Activated CD4-positive, alpha-beta T cell treated with anti-CD3 and anti-CD28 coated beads, Interleukin-2, amount 50 U/mL, for 16 hours (primary cell): ENCODE measurements at places on chromosomes 1 and 21.

DNA sequence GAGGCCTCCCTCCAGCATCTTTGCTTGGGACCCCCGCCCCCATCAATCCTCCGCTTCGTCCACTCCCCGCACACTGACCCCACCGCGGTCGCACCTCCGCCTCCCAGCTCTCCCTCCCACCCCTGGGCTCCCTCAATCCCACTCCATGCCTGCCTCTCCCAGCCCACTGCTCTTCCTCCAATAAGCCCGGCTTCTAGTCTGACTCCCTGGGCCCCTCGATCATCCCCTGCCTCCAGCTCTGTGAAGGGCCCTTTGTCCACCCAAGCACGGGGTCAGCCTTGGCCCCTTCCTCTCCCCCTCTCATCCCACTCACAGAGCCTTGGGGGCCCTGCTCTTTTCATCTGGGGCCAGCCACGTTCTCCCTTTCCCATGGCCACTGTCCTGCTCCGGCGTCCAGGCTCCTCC lies 1.5 kb upstream of the TMEM200B start:
- DNase-seq = no peak

GRCh38 chr21:41481191-41481590 lies 26.8 kb downstream of the TMPRSS2 start:
- DNase-seq = no peak

GRCh38 chr1:204198348-204199340 lies 2.4 kb upstream of the KISS1 start:
- DNase-seq = no peak

GRCh38 chr1:231616667-231617066 lies 9.9 kb upstream of the DISC1 start:
- no peak for DNase-seq

DNA sequence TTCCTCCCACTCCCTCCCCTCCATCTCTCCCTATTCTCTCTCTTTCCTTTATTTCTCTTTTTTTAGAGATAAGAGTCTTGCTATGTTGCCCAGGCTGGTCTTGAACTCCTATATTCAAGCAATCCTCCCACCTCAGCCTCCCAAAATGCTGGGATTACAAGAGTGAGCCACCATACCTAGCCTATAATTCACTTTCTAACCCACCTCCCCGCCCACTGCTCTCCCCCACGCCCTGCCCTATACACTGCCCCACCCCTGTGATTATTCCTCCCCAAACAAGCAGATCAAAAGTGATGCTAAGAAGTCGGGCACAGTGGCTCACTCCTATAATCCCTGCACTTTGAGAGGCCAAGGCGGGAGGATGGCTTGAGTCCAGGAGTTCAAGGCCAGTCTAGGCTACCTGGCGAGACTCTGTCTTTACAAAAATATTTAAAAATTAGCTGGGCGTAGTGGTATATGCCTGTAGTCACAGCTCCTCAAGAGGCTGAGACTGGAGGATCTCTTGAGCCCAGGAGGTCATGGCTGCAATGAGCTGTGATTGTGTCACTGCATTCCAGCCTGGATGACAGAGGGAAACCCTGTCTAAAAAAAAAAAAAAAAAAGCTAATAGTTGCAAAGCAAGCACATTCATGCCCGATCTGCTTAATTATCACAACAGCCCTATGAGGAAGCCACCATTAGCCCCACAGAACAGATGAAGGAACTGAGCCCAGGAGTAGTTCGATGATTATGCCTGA lies 12.8 kb upstream of the E2F2 start:
- DNase-seq = no peak

DNA sequence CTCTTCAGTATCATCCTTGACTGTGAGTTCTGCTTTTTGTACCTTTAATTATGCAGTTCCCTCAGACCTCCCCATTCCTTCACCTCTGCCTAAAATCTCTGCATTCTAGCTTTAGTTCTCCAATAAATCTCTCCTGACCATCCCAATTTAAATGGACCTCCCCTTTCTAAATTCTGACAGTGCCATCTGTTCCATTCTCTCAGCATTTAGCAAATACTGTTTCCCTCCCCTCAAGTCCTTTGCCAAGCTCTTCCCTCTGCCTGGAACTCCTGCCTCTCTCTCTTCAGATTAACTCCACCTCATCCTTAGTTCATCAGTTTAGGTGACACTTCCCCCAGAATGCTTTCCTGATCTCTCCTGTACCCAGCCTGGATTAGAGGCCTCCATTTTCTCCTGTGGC lies 54.0 kb upstream of the JUN start:
- DNase-seq = no peak

DNA sequence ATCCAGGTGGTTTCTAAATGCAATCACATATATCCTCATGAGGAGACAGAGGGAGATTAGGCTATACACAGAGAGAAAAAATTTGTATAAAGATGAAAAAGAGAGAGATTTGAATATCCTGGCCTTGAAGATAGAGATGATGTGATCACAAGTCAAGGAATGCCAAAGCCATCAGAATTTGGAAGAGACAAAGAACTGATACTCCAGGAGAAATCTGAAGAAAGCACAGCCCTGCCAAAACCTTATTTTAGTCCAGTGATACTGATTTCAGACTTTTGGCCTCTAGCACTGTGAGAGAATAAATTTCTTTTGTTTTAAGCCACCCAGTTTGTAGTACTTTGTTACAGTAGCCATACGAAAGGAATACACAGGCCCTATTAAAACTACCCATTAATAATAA lies 33.4 kb downstream of the DOCK7 start:
- no peak for DNase-seq

DNA sequence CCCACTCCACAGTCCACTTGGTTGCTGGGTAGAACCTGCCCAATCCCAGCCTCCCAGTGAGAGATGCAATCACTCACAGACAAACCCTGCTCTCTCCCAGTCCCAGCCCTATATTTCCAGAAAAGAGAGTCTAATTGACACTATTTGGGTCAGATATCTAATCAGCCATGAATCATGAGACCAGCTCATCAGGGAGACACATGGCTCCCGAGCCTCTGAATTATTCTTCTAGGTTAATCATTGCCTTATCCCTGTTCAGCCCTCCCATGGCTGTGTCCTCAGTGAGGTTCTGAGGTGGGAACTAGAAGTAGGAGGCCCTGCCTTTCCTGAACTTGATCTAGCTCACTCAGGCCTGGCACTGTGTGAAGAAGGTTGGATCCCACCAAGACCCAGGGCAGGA lies 49.9 kb upstream of the ZC3H12A start:
- no peak for DNase-seq

- DNase-seq = no peak
Measured at GRCh38 chr1:107228704-107229371, 88.0 kb downstream of the NTNG1 start.

DNA sequence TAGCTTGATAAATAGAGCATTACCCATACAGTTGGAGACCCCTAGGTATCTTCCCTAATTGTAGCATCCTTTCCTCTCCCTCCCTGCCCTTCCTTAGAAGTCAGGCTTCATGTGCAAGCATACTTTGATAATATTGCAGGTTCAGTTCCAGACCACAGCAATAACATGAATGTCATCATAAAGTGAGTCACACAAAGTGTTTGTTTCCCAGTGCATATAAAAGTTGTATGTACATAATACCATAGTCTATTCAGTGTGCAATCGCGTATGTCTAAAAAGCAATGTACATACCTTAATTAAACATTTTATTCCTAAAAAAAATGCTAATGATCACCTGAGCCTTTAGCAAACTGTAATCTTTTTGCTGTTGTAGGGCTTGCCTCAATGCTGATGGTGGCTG lies 33.4 kb upstream of the KAZN start:
- no peak for DNase-seq

- DNase-seq = no peak
Measured at GRCh38 chr1:40361201-40361600, 12.3 kb upstream of the SMAP2 start.

- DNase-seq = no peak
Measured at GRCh38 chr1:76418531-76418930, 344.0 kb downstream of the ST6GALNAC3 start.

DNA sequence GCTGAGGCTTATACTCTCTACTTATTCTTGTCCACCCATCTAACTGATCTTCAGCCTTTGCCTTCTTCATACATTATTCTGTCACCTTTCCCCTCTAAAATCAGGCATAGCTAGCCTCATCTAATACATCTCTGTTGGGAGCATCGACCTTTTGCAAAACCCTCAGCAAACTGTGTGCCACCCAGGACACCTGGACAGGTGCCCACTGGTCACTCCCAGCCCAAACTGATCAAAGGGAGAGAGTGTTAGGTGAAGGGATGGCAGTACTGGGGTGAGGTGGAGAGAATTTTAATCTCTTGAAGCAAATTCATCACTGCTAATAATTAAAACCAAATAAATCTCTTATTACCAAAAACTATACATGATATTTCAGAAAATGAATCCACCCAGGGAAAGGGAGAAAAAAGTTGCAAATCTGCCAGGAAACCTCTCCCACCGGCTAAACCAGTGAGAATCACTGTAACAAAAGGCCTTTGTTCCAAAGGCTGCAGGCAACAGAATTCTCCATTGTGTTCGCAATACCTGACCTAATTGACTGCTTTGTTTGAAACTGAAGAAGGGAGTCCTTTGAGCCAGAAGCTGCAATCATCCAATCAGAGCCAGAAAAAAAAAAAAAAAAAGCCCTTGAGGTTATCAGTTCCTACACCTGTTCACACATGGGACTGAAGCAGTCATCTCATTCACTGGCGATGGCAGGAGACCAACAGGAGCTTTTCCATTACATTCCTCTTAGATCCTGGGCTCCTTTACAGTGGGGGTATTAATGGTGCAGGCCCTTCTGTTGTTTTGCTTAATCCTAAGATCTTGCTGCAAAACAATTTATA lies 172.6 kb downstream of the APP start:
- no peak for DNase-seq

DNA sequence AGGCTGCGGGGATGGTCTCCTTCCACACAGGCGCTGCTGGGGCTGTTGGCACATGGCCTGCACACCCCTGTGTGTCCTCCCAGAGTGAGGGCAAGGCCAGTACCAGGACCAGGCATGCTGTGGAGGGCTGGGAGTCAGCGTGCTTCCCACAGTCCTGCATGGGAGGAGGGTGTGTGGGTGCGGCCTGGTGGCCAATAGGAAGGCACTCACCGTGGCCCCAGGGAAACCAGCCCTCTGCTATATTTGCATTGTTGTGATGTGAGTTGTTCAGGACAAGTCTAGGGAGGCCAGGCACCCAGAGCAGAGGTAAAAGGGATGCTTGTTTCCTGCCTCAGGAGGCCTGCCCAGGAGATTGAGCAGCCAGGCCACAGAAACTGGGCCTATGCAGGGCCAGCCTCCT lies 59.5 kb downstream of the S100B start:
- DNase-seq = no peak

DNA sequence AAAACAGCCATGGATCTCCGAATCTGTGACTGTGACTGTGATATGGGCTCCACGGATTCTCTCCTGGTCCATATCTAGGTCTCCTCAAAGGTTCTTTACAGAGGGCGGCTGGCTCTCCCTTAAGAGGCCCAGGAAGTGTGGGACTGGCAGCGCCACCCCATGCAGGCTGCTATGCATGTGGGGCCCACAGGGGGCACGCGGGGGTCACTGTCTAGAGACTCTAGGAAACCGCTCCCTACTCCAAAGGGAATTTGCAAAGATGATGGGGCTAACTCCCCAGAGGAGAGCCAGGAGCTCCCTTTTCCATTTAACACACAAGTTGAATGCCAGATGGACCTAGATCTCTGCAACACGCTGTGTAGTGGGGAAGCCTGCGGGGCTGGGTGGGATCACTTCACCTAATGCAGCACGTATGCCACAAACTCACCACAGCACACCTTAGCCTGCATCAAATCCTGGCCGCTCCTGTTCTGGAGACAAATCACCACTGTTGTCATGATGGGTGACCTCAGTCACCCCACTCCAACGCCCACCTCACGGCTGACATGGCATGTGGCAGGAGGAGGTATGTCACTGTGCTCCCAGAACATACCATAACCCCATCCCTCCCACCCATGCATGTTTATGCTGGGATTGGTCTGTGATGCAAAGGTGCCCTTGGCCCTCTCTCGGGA lies 61.7 kb downstream of the SLC45A1 start:
- no peak for DNase-seq

GRCh38 chr21:34715518-34715917 lies 46.7 kb downstream of the CLIC6 start:
- peak; percentile 57 for DNase-seq

GRCh38 chr1:110964455-110964903 lies 757 bp upstream of the LRIF1 start:
- no peak for DNase-seq

DNA sequence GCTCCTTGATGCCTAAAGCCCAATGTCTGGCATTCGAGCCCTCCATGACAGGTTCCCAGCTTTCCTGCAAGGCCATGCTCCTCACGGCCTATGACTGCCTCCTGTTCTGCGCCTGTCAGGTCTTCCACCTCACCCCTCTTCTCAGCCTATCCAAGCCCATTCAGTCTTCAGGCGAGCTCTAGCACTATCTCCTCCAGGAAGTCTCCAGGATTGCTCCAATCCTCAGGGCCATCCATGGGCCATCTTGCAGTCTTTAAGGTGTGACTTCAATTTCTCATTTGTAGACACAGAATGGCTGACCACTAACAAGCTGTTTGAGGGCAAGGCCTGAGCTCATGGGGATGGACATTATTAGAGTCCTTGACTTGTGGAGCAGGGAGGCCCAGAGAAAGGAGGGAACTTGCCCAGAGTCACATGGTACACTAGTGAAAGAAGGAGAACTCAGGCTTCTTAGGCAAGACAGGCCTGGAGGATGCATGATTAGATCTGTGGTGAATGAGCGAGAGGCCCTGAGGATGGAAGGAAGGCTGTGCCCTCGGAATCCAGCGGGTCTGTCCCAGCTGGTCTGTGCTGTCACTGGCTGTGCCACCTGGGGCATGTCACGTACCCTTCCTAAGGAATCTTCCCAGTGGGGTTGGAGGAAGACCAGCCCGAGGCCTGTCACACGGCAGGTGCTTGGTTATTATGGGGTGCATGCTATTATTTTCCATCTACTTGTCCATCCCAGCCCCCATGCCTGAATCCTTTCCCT lies 1.2 kb upstream of the ACOT11 start:
- DNase-seq = no peak

- DNase-seq = no peak
Measured at GRCh38 chr1:177413982-177414596, 243.3 kb downstream of the BRINP2 start.

- no peak for DNase-seq
Measured at GRCh38 chr1:96723377-96723776, 1.8 kb downstream of the PTBP2 start.
